ENCODE measurements at places on chromosomes 4 and X. TPM values are rescaled to one million over a fixed set of nuclear protein-coding genes. Genes with fewer than 3 reads are reported as not detected.

Gene NAP1L3
- 1.8 TPM for polyA plus RNA-seq

Gene TIGD2
- polyA plus RNA-seq = 3.0 TPM

Gene GASK1B
- polyA plus RNA-seq = 5.3 TPM

Gene USP46
- 2.3 TPM for polyA plus RNA-seq

Gene CFAP99
- not detected for polyA plus RNA-seq

Gene EGF
- polyA plus RNA-seq = 0.17 TPM

Gene PABPC1L2B
- 0.07 TPM for polyA plus RNA-seq

Gene LRRC66
- polyA plus RNA-seq = 0.10 TPM

Gene DAPP1
- 22.5 TPM for polyA plus RNA-seq

Gene PRAF2
- 17.9 TPM for polyA plus RNA-seq

Gene TCEAL3
- polyA plus RNA-seq = 21.1 TPM

Gene JCHAIN
- 181 TPM for polyA plus RNA-seq

Gene PCDH18
- polyA plus RNA-seq = 0.87 TPM

Gene ERVMER34-1
- 0.09 TPM for polyA plus RNA-seq

Gene CPXCR1
- polyA plus RNA-seq = not detected

Gene ATP8A1
- polyA plus RNA-seq = 19.1 TPM

Gene DMP1
- 0.02 TPM for polyA plus RNA-seq

Gene NUP62CL
- polyA plus RNA-seq = 0.39 TPM

Gene CA5B
- 1.9 TPM for polyA plus RNA-seq

Gene IL2
- 0.32 TPM for polyA plus RNA-seq

Gene FGF5
- not detected for polyA plus RNA-seq

Gene TCP11X2
- polyA plus RNA-seq = not detected

Gene FRG2
- not detected for polyA plus RNA-seq

Gene SMPX
- polyA plus RNA-seq = 0.15 TPM

Gene LNX1
- 0.13 TPM for polyA plus RNA-seq

Gene MAP9
- 1.5 TPM for polyA plus RNA-seq

Gene UNC5C
- polyA plus RNA-seq = 0.61 TPM

Gene GPR82
- polyA plus RNA-seq = 0.49 TPM

Gene CPLX1
- polyA plus RNA-seq = 12.3 TPM

Gene S100P
- 3.5 TPM for polyA plus RNA-seq

Gene MAGEA2B
- polyA plus RNA-seq = not detected

Gene SLC25A43
- 5.5 TPM for polyA plus RNA-seq

Gene FATE1
- 0.06 TPM for polyA plus RNA-seq

Gene HEPH
- polyA plus RNA-seq = 2.0 TPM

Gene PROM1
- 0.45 TPM for polyA plus RNA-seq

Gene SMARCA1
- 2.5 TPM for polyA plus RNA-seq

Measured in spleen (tissue), 13 donors.